ENCODE measurements at places on chromosomes 16 and 17. TPM values are rescaled to one million over a fixed set of nuclear protein-coding genes. Genes with fewer than 3 reads are reported as not detected.

DNA sequence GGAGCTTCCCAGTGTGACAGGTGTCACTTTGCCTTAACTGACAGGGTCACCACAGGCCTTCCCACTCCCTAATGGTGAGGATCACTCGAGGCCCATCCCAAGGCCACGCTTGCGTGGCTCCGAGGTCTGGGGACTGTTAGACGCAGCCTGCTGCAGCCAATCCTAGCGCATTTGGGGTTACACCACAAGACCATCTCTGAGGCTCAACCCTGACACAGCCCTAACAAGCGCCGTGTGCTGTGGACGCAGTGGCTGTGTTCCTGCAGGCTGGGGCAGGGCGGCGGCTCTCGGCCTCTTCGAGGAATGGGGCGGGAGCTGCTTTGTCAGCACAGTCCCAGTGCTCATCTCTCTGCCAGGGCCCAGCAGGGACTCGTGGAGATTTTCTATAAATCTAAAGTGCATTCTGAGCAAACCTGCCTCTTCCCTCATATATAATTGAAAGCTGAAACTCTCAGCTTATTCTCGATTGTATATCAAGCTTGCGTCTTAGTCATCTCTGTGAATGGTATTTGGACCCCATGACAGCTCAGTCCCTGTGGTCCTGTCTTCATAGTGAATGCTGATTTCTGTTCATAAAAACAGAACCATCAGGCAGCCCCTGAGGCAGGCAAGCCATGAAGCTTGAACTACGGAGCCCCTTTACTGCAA is 65.8 kb upstream of the CHMP6 start:
- no peak for DNase-seq
- peaks cover 10% of the 10 kb centered on the region for H3K4me1 ChIP-seq
- no peak overlapping the region for H3K4me3 ChIP-seq
- H3K27ac ChIP-seq = no peak overlapping the region

- H3K4me3 ChIP-seq = no peak overlapping the region
- DNase-seq = no peak
- no peaks in the 10 kb centered on the region for H3K36me3 ChIP-seq
- H3K27me3 ChIP-seq = peaks cover 88% of the 10 kb centered on the region
- no peak overlapping the region for H3K27ac ChIP-seq
Measured at GRCh38 chr16:15854906-15855703, 1.7 kb downstream of the MYH11 start.

GRCh38 chr16:57123216-57123973 is 31.0 kb downstream of the CPNE2 start:
- DNase-seq = peak; percentile 22
- H3K36me3 ChIP-seq = no peaks in the 10 kb centered on the region

The HOXB7 gene
- not detected for total RNA-seq

GRCh38 chr17:75504347-75505151 is 10.8 kb downstream of the CASKIN2 start:
- H3K27ac ChIP-seq = no peak overlapping the region
- no peaks in the 10 kb centered on the region for H3K27me3 ChIP-seq
- H3K36me3 ChIP-seq = peaks cover 23% of the 10 kb centered on the region
- DNase-seq = no peak

The ATAD5 gene
- total RNA-seq = 6.3 TPM

GRCh38 chr17:7491583-7491982 is 7.4 kb downstream of the POLR2A start:
- peaks cover 4% of the 10 kb centered on the region for H3K36me3 ChIP-seq
- H3K27me3 ChIP-seq = no peaks in the 10 kb centered on the region
- peaks cover 3% of the 10 kb centered on the region for H3K4me1 ChIP-seq
- DNase-seq = no peak
- H3K4me3 ChIP-seq = no peak overlapping the region
- H3K27ac ChIP-seq = no peak overlapping the region

The GAST gene
- not detected for total RNA-seq

- H3K27me3 ChIP-seq = no peaks in the 10 kb centered on the region
- peaks cover 12% of the 10 kb centered on the region for H3K36me3 ChIP-seq
- H3K4me1 ChIP-seq = no peaks in the 10 kb centered on the region
Measured at GRCh38 chr16:48310908-48311641, 63.7 kb upstream of the ABCC11 start.

DNA sequence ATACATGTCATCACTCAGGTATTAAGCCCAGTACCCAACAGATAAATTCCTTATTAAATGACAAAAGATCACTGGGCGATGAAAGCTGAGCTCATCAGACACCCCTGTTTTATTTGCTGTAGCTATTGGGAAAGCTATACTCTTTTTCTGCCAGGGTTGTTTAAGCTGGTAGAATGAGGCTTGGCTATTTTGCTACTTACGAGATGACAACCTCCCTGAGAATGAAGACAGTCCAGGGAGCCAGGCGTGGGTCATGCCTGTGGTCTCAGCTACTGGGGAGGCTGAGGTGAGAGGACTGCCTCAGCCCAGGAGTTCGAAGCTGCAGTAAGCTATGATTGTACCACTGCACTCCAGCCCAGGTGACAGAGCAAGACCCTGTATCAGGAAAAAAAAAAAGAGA is 4.3 kb upstream of the SH2B1 start:
- H3K4me1 ChIP-seq = no peaks in the 10 kb centered on the region
- no peak for DNase-seq
- H3K27ac ChIP-seq = no peak overlapping the region

DNA sequence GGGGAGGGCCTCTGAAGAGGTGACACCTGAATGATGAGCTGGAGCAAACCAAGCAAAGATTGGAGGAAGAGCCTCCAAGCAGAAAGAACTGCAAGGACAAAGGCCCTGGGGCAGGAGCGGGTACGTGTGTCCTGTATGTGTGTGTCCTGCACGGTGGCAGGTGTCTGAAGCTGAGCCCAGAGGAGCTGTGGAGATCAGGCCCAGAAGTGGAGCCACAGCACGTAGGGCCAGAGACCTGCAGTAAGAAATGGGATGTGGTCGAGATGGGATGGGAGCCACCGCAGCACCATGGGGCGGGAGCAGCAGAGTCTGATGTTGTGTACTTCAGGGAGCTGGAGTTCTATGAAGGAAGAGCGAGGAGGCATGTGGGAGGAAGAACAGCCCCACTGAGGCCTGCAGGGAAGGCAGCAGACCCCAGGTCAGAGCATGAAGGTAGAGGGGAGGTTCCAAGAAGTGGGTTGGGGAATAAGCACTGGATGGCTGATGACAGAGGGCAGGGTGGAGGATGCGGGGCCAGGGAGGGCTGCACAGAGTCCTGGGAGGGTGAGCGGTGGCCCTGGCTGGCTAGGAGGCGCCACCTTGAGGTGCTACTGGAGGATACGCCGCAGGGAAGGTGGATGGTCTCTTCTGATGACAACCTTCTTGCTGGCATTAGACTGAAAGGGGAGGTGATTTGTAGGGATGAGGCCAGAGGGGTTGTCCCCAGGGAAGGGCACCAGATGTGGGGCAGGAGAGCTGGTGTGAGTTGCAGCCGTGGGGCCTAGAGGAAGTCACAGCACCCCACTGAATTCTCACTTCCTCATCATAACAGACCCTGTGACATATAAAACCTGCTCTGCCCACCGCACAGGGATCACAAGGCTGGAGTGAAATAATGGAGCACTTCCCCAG is 10.6 kb upstream of the CETP start:
- H3K27ac ChIP-seq = no peak overlapping the region
- no peaks in the 10 kb centered on the region for H3K27me3 ChIP-seq
- no peaks in the 10 kb centered on the region for H3K36me3 ChIP-seq
- H3K4me3 ChIP-seq = no peak overlapping the region
- peak; percentile 70 for DNase-seq

The APOH gene
- total RNA-seq = not detected

DNA sequence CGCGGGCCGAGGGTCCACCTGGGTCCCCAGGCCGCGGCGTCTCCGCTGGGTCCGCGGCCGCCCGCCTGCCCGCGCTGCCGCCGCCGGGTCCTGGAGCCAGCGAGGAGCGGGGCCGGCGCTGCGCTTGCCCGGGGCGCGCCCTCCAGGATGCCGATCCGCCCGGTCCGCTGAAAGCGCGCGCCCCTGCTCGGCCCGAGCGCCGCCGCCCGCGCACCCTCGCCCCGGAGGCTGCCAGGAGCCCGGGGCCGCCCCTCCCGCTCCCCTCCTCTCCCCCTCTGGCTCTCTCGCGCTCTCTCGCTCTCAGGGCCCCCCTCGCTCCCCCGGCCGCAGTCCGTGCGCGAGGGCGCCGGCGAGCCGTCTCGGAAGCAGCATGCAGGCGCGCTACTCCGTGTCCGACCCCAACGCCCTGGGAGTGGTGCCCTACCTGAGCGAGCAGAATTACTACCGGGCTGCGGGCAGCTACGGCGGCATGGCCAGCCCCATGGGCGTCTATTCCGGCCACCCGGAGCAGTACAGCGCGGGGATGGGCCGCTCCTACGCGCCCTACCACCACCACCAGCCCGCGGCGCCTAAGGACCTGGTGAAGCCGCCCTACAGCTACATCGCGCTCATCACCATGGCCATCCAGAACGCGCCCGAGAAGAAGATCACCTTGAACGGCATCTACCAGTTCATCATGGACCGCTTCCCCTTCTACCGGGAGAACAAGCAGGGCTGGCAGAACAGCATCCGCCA is 504 bp downstream of the FOXC2 start:
- peak overlapping the region; percentile 76 for H3K4me3 ChIP-seq

- H3K4me3 ChIP-seq = no peak overlapping the region
- no peaks in the 10 kb centered on the region for H3K36me3 ChIP-seq
- H3K27ac ChIP-seq = no peak overlapping the region
- H3K4me1 ChIP-seq = no peaks in the 10 kb centered on the region
Measured at GRCh38 chr17:54948380-54948779, 20.1 kb downstream of the COX11 start.

DNA sequence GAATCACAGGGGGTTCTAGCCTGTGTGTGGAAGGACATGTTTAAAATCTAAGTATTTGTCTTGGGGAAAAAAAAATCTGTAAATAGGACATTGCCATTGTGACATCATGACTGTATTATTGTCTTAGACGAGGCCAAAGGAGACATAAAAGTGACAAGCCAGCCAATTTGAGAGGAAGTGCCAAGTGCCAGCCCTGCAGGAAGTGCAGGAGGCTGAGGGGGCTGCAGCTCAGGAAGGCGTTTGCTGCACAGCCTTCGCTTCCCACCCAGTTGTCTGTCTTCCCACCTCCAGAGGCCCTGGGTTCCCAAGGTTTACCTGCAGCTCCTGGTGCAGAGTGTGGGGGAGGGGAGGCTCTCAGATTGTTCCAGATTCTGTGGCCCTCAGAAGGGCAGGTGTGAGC is 1.3 kb downstream of the ADCY7 start:
- H3K27ac ChIP-seq = no peak overlapping the region
- H3K4me3 ChIP-seq = no peak overlapping the region
- H3K36me3 ChIP-seq = no peaks in the 10 kb centered on the region
- DNase-seq = no peak
- no peaks in the 10 kb centered on the region for H3K27me3 ChIP-seq
